ENCODE measurements at places on chromosomes 16 and 17.

GRCh38 chr16:51984395-51984794 is 562.5 kb downstream of the TOX3 start:
- DNase-seq, result no peak

- no peak for DNase-seq
Measured at GRCh38 chr16:1075546-1075945, 3.0 kb downstream of the SSTR5 start.

DNA sequence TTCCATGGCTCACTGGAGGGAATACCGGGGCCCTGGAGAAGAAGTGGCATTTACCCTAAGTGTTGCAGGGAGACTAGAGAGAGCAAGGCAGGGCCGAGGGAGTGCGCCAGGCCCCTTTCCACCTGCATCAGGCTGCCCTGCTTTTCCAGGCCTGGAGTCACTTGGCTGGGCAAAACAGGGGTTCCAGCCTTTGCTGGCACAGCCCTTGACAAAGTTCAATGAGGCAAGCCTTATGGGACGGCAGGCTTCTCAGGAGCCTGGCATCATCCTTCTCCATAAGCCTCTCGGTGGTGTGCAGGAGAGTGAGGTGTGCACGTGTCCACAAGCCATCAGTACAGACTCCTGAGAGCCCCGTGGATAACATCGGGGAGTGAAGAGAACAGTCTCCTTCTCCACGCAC is 27.1 kb downstream of the CACNA1G start:
- no peak for DNase-seq

GRCh38 chr17:77654850-77655249 is 303.7 kb upstream of the TNRC6C start:
- no peak for DNase-seq

- DNase-seq, result no peak
Measured at GRCh38 chr17:7747635-7748071, 30.1 kb downstream of the DNAH2 start.

DNA sequence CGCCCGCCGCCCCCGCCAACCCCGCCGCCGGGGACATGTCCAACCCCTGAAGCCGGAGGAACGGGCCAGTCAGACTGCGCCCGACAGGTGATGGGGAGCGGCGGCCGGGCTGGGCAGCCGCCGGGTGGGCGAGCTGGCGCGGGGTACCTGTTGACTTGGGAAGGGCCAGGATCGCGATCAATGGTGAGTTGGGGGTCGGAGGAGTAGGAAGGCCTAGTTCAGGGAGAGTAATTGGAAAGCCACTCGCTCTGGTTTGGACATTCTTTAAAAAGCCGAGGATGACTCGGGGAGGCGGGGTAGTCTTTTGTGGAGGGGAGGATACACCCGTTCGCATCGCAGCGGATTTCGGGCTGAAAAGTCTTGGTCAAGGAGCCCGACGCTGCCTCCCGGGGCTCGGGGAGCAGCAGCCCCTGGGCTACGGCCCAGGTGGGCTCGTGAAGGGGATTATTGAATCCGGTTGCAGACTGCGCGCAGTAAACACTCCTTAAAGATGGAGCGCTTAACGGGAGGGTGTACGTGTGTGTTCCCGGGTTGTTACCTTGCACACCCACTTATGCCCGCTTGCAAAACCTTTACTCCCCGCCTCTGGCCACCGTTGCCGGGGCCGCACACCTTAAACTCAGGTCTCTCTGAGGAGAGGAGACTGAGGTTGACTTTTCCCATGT is 123.8 kb downstream of the GOSR1 start:
- DNase-seq, result no peak

- DNase-seq, result peak; percentile 73
Measured at GRCh38 chr17:81711814-81712467, at the start of gene SLC25A10. SLC25A10 (plus strand) TSS chr17:81712284; CDS start chr17:81712427, 143 bp downstream.

- DNase-seq, result no peak
Measured at GRCh38 chr17:5254903-5255521, 20.4 kb upstream of the SCIMP start.

DNA sequence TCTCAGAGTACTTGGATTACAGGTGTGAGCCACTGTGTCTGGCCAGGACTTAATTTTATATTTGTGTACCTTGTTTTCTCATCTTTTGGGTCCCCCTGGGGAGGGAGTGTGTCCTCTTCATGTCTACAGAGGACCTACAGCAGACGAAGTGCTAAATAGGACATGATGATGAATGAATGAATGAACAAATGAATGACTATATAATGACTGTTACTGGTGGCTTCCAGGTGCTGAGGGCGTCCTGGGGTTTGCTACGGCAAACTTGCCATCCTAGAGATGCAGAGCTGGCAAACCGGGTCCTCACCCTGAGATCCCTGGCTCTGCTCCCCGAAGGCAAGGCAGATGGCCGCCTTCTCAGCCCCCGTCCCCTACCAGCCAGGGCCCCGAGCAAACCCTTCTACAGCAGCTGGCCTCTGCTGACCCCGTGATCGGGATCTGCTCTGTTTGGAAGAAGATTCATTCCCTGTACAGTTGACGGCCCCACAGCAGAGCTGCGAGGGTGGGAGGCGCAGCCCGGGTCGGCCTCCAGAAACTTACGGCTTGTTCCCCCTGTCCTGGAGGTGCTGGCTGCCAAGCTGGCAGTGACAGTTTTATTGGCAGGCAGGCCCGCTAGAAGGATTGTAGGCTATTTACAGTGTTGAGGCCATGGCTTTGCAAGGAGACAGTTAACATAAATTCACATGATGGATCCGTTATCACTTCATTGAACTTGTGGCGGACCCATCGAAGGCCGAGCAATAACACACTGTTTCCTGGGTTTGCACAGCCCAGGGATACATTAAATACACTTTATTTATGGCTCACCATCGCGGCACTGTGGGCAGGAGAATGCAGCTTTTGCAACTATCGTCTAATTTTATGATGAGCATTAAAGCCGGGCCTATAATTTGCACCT is 197.7 kb upstream of the GSE1 start:
- DNase-seq, result no peak

DNA sequence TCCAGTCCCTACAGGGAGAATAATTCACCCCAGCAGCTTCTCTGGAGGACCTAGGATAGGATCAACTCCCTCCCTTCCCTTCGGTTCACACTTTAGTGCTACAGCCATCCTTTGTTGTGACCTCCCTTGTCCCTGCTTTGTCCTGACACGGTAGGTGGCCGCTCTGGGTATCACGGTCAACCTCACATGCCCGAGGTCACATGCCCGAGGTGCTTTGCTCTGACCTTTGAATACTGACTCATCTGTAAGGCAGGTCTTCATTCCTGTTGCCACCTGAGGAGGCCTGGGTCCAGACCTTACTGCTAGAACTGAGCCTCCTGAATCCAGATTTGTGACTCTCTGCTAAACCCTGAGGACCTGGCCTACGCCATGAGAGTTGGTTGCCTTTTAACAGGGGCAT is 19.7 kb downstream of the ALKBH5 start:
- DNase-seq, result no peak

GRCh38 chr17:69314246-69315065 is 12.5 kb downstream of the ABCA5 start:
- DNase-seq, result no peak

GRCh38 chr17:52170963-52171572 is 12.6 kb upstream of the CA10 start:
- no peak for DNase-seq

Data from T-helper 2 cell (primary cell).